Hematopoietic multipotent progenitor cell treated with erythropoietin and hydrocortisone succinate and interleukin-3 and kit ligand, for 15 days (in vitro differentiated cells): ENCODE measurements at places on chromosomes 13 and 19.

DNA sequence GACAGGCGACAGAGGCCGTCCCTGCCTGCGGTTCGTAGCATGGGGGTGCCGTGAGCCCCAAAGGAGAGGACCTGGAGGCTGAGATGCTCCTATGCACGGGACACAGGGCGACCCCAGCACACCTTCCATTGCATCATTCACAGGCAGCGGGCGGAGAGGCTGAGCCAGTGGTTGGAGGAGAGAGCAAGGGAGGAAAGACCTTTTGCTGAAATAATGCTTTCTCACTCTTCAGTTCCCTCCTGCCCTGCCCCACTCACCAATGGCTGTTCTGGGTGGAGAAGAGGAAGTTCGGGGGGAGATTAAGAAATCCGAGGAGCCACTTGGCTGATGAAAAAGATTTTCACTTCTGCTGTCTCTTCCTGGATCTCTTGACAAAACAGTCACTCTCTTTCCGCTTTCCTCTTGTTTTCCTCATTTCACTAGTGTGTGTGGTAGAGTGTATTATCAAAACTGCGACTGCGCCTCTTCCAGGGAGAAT lies at the start of gene NLRP12:
TSS of gene NLRP12 (minus strand) at position 181 of the 478 bp plus-strand sequence. CDS start at position 41, 140 bp downstream.
- no peak for DNase-seq

DNA sequence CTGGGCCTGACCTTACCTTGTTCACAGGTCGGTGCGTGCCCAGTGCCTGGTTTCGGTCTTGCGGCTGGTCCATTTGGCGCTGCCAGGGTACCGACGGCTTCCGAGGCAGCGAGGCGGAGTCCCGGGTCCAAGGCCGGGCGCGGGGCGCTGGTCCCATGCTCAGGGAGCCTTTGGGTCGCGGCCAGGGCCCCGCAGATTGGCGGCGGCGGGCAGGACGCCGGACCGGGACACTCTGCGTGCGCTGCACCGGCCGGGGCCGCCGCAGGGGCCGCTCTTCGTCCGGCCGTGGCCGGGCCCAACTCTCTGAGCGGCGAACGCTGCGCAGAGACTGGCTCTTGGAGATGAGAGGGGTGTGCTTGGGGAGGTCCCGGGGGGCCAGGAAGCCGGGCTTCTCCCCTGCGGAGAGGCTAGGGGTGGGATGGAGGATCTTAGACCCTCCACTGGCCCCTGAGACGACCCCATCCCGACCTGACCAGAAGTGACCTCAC lies 3.4 kb upstream of the WIZ start:
- DNase-seq = no peak

DNA sequence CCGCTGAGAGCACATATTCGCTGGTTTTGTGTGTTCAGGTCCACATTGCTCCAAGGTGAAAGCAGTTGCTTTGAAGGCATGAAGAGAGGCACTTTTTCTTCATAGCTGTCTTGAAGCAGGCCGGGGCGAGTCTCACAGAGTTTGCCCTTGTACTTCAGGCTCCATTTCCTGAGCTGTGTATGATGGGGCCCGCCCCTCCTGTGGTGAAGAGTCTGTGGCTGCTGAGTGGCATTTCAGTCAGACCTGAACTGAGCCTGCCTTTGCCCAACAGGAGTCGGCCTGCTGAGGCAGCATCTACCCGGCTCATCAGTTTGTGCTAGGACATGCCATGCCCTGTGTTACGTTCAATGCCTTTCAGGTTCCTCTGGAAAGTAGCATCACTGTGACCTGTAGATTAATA lies 44.4 kb upstream of the C1QTNF9 start:
- no peak for DNase-seq

DNA sequence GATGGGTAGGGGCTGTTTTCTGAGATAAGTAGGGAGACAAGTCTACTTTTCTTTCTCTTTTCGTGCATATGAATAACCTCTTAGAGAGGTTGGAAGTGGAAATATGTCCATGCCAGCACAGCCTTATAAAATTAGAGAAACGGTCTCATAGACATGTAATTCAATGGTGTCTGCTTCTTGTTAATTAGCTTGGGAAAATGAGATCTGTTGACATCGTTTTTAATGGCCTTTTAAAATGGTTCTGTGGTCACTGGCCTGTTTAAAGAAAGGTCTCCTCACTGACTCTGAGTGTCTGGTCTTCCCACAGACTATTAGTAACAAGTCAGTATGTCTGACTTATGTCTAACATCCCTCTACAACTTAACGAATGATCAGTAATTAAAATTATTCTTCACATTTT lies 487.1 kb downstream of the SLITRK6 start:
- no peak for DNase-seq

GRCh38 chr19:1028062-1028926 lies 1.9 kb downstream of the CNN2 start:
- DNase-seq = no peak

DNA sequence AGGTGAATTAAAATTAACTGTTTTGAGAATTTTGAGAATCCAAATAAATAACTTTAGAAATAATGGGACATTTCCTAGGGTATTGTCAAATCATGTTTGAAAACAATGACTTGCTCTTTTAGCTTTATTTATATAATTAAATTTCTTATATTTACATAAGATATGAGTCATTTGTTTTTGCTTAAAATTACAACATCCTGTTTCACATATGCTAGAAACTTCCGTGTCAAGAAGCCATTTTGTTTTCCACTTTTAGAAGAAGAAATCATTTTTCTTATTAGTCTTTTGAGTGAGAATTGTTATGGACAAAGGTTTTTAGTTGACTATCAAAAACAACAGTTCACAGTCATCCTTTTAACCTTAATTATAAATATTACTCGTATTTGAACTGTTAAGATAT lies 48.2 kb downstream of the DPY19L3 start:
- DNase-seq = no peak

- no peak for DNase-seq
Measured at GRCh38 chr19:33441277-33441699, 67.8 kb downstream of the CEBPG start.

GRCh38 chr19:41895745-41896580 lies 13.0 kb downstream of the ARHGEF1 start:
- DNase-seq = no peak
